ENCODE measurements at places on chromosomes 7 and 10.

- no peak for DNase-seq
Observed at GRCh38 chr10:4838743-4839142, 12.7 kb downstream of the AKR1E2 start.

- DNase-seq = no peak
Observed at GRCh38 chr7:140539461-140539860, 60.2 kb upstream of the MKRN1 start.

GRCh38 chr7:4479367-4480039 is 202.6 kb upstream of the FOXK1 start:
- no peak for DNase-seq

GRCh38 chr10:98833542-98833941 is 386.8 kb upstream of the HPS1 start:
- no peak for DNase-seq

DNA sequence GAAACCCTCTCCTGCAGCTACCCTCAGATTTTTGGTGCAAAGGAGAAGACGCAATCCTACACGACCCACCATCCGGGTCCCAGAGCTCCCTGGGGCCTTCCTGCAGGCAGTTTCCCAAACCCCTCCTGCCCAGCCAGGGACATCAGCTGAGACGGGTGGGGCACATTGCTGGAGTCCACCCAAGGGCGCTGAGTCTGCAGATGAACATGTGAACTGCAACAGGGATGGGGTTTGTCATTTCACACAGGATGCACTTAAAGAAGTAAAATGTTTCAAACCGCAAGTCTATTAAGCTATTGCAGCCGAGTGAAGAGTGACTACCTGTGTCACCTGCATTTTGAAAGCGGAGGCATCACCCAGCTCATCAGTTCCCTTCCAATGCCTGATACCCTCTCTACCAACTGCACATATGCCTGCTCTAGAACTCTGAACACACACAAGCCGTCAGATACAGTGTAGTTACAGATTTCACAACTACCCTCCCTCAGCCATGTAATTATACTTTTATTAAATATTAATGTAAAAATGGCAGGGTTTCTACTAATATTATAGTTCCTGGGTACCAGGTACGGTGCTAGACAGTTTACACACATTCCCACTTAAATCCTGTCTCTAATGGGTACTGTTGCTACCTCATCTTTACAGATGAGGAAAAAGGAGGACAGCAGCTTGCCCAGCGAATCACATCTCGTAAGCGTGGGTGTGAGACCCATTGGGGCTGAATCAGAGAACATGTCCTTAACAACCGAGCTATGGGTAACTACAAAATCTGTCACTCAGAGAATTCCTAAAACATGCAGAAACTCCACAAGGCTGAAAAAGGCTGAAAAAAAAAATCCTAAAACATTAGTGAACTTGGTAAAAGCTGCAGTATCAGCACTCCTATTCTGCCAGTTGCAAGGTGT is 71.2 kb downstream of the GRB10 start:
- DNase-seq = no peak

DNA sequence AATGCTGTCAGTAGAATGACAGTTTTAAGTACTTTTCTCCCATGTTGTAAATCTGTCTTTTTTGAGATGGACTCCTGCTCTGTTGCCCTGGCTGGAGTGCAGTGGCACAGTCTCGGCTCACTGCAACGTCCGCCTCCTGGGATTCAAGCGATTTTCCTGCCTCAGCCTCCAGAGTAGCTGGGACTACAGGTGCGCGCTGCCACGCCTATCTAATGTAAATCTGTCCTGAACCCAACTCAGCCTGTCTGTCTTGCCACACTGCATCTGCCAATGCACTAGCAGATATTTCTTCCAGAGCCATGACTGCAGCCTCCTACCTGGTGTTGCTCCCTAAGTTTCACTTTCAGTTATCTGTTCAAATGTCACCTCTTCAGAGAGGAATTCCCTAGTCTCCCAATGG is 264.1 kb downstream of the PHF14 start:
- DNase-seq = no peak

DNA sequence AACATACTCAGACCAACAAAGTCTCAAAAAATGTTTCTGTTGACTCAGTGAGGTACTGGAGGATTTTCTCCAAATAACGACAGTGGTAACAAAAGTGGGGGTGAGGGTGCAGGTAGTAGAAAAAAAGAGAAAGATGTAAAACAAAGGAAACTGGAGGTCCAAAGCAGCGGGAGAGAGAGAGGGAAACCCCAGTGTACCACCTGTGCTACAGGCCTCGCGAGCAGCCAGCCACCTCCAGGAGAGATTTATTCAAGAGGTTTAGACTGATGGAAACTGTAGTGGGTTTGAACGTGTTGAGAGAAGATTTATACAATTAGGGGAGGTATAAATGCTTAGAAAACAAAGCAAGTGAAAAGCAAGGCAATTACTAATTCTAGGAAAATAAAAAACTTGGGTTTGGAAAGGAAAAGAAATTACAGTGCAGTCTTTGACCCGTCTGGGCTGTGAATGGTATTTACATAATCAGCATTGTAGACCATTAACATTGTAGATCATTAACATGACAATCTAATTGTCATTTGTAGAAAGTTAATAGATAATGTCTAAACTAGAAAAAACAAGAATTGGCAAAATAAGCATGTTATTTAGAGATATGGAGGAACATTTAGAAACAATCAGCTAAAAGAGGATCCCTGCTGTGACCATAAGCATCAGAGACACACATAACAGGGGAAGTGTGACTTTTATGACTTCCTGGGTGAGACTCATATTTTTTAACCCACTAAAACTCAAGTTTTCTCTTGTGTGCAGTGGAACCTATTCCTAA is 180.0 kb downstream of the RELN start:
- no peak for DNase-seq

DNA sequence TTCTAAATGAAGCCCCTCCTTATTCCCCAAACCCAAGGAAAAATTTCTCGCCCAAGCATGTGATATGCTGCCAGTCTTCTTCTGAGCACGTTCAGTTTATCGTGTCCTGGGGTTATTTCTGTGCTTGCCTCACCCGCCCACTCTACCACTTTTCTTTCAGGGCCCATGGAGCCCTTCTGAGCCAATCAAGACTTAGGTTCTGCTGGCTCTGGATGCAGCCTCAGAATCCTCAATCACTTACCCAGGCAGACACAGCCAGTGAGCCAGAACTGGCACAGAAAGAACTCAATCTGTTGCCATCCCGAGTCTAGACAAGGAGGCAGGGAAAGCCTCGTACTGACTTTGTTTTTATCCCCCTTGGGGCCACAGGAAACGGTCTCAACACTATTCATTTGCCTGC is 34.2 kb upstream of the C10orf90 start:
- DNase-seq = no peak

- no peak for DNase-seq
Observed at GRCh38 chr7:70472601-70473237, 659.2 kb upstream of the GALNT17 start.

- DNase-seq = no peak
Observed at GRCh38 chr10:44628921-44629320, 244.0 kb upstream of the CXCL12 start.

GRCh38 chr7:16367115-16367514 is 54.2 kb downstream of the CRPPA start:
- no peak for DNase-seq

- no peak for DNase-seq
Observed at GRCh38 chr10:116798859-116799258, 50.4 kb upstream of the ENO4 start.

GRCh38 chr7:66859794-66860645 is 61.0 kb upstream of the TMEM248 start:
- peak; percentile 36 for DNase-seq

DNA sequence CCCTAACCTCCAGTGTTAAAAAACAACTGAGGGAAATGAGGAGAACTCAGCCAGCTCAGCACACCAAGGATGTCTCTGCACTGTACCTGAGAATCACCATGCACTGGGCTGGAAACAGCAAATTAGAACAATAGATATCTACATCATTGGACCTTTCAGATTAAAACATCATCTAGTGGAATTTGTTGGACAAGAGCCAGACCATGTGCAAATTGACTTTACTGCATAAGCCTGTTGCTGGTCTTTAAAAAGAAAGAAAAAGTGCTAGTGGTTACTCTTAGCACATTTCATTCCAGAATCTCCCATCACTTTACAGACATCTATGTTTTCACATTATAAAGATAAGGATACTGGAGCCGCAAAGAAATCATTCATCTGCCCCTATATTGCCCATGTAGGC is 75.4 kb downstream of the FGFR2 start:
- DNase-seq = no peak

GRCh38 chr10:110269374-110270318 is 35.1 kb downstream of the SMNDC1 start:
- DNase-seq = no peak

GRCh38 chr7:116630932-116631671 is 40.9 kb upstream of the MET start:
- no peak for DNase-seq

- DNase-seq = no peak
Observed at GRCh38 chr10:70771311-70772194, 13.6 kb downstream of the TBATA start.

DNA sequence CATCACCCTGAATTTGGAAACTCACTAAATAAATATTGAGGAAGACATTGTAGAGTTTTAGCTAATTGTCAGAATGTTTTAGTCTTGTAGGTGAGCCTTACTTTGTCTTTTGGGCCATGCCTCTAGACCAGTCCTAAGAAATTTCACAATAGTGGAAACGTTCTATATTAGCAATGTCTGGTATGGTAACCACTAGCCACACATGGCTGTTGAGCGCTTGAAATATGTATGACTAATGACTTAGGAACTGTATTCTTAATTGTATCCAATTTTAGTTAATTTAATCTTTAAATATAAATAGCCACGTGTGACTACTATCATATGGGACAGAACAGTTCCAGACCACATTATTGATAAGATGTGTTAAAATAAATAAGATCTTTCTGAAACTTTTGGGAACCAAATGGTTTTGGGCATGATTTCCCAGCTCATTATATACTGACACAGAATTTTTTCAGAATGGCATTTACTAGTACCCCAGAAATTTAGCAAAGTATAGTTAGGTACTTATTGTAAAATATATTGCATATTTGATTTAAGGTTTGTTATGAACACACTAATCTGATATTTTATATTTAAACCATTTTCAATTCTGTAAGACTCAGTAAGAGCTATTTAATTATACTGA is 95.0 kb downstream of the VPS50 start:
- DNase-seq = no peak

- no peak for DNase-seq
Observed at GRCh38 chr10:79563426-79563825, 3.2 kb upstream of the SFTPA2 start.

DNA sequence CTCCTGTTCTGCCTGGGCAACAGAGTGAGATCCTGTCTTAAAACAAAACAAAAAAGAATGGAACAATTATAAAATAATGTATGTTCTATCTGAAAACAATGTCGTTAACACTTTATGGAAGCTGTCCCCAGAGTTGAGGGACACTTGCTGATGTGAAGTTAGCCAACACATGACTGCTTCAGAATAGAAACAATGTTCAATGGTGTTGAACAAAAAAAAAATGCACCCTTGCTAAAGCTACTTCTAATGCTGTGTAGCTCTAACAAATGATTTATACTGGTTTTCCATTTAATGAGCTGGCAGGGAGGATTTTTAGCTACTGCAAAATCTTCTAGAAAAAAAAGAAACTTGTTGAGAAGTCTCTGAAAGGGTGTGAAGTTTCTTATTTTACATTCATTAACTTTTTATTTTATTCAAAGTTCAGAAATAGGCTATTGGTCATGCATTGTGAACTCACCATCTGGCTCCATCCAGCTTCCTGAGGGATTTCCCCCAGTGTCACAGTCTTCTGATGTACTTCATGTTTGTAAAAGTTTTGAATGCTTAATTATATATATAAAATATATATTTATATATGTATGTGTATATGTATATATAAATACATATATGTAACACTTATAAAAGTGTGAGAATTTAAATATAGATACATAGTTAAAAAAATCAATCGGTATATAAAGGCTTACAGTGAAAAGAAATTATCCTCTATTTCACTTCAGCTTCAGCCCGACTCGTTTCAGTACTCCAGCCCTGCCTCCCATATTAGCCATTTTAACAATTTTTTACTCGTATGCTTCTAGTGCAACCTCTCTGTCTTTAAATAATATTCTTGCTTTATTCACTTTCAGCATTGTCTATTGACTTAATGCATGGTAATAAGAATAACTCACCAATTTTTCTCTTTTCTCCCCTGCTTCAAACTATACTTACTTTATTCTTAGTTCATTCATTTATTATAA is 35.0 kb downstream of the HDAC9 start:
- no peak for DNase-seq
